ENCODE measurements at places on chromosomes 11 and 22.
A peak's percentile ranks its signal among the peaks of the same experiment; 100 is the strongest.

- DNase-seq: no peak
Measured at GRCh38 chr11:126466236-126467045, 111.0 kb downstream of the ST3GAL4 start.

- DNase-seq: no peak
Measured at GRCh38 chr11:29087200-29087812, 929.5 kb downstream of the KCNA4 start.

DNA sequence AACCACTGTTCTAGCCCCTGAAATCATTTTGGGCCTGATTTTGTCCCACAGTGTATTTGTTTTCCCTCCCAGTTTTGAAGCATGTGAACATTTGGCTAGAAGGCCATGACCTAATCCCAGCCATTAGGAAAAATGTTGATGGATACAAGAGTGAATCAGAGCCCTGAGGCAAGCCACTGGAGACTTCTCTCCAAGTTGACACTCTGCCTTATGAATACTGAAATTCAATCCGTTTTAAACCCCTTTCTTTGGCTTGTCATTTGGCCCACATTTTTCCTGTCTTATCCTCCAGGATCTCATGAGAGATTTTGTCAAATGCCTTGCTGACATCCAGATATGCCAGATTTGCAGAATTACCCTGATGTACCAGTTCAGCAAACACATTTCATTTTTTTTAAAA lies 158.8 kb downstream of the FAT3 start:
- DNase-seq: no peak

DNA sequence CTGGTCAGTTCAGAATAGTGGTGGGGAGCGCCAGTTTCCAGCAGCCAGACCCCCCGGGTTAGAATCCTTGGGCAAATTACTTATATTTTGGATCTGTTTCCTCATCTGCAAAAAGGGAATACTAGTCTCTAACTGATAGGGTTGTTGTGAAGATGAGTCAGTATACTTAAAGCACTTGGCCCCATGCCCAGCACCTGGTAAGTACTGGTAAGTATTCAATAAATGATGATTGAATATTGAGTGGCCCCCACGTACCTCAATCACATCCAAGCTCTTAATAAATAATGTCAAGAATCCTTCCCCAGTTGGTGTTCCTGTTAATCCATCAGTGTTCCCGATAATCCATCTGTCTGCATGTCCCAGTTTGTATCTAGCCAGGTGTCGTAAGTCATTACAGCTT lies 12.1 kb downstream of the ACP2 start:
- DNase-seq: no peak

GRCh38 chr22:49365910-49366309 lies 461.8 kb downstream of the BRD1 start:
- DNase-seq: no peak

DNA sequence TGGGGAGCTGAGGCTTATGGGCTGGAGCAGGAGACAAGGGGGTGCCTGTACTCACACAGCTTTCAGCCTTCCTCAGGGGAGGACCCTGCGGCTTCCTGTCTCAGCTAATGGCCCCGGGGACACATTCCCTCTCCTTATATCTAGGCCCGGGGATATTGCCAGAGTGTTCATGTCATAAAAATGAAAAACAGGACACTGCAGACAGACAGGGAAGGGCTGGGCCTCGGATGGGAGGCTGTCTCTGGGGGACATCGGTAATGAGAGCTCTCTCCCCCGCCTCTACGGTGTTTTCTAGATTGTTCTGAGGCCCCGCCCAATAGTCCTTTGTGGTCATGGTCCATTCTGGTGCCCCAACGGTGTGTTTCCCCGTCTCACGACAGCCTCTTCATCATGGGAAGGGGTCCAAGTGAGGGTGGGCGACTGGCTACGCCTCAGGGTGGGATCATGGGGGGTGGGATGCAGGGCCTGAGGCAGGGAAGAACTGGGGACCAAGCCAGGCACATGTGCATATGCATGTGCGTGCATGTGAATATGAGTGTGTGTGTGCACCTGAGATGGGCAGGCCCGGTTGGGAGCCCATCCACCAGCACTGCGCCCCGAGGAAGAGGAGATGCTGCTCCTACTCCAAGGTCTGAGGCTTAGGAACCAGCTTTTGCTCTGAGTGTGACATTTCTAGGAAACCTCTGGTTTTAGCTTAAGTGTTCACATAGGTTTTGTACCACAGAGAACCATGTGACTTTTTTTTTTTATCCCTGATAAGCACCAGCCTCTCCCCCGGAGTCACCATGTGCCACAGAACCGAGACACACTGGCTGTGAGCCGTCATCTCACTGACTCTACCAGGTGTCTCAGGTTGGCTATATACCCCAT lies 5.3 kb downstream of the ARVCF start:
- no peak for DNase-seq

DNA sequence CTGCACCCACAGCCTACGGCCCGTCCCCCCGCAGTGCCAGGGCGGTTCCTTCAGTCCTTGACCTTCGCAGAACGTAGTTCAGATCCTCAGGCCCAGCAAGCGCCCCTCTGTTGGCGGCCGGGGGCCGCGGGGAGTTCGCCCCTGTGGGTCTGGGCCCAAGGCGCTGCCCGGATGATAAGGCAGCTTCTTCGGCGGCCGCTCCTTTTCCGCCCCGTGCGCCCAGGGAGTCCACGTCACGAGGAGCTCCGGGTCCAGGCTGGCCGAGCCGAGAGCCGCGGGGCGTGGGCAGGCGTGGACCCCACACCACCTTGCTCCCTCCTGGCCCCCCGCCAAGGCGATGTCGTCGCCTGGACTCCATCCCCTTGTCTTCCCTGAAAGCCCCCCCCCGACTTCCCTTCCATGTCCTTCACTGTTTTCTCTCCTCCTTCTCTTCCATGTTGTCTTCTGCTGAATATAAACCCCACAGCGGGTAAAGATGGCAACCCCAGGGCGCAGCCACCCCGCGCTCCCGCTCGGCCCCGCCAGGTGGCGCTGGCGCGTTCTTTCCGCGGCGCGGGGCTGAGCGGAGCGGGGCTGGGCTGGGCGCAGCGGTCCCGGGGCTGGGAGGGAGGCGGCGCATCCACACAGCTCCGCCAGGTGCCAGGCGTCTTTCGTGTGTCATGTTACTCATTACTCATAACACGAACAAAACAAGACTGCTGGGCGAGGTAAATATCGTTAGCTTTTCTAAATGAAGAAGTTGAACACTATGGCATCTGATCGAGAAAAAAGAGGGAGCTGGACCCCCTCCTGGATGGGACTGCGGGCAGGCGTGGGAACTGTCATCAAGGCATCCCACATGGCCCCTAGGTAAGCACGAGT lies 321.0 kb downstream of the NTM start:
- no peak for DNase-seq

DNA sequence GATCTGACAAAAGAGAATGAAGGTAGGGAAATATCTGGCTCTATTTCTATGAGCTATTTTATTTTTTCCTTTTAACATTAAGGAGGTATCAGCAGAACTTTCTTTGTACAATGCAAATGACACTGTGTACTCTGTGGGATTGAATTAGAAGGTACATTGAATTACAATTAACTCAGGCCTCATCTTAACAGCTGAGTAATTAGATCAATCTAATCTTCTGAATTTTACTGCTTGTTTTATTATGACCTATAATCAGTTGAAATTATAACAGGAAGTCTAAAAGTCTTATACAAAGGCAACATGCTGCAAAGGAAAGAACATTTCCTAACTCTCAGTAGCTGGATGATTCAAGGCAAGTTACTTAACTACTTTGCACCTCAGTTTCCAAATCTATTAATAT lies 69.8 kb downstream of the RELT start:
- no peak for DNase-seq

DNA sequence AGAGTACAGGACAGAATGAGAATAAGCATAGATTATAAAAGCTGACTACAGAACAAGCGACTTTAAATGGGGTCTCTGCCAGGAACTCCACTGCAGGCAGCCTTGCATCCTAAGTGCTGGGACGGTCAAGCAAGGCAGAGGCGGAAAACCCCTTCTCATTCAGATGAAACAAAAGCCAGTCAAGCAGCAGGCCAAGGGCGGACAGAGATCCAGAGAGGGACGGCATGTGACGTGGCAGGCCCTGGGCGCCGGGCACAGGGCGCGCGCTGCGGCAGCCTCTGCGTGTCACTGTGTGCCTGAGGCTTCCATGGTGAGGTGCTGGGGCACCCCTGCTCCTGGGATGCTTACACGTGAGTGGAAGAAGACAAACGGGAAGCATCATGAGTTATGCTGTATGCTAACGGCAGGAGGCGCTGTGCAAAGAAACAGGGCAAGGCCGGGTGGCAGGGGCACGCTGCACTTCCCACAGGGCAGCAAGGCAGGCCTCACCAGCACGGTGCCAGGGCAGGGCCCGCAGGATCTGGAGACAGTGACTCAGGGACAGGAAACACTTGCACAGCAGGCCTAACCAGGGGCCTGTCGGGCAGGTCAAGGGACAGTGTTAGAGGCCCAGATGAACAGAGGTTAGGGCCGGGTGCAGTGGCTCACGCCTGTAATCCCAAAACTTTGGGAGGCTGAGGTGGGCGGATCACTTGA lies 6.2 kb downstream of the TOLLIP start:
- no peak for DNase-seq

DNA sequence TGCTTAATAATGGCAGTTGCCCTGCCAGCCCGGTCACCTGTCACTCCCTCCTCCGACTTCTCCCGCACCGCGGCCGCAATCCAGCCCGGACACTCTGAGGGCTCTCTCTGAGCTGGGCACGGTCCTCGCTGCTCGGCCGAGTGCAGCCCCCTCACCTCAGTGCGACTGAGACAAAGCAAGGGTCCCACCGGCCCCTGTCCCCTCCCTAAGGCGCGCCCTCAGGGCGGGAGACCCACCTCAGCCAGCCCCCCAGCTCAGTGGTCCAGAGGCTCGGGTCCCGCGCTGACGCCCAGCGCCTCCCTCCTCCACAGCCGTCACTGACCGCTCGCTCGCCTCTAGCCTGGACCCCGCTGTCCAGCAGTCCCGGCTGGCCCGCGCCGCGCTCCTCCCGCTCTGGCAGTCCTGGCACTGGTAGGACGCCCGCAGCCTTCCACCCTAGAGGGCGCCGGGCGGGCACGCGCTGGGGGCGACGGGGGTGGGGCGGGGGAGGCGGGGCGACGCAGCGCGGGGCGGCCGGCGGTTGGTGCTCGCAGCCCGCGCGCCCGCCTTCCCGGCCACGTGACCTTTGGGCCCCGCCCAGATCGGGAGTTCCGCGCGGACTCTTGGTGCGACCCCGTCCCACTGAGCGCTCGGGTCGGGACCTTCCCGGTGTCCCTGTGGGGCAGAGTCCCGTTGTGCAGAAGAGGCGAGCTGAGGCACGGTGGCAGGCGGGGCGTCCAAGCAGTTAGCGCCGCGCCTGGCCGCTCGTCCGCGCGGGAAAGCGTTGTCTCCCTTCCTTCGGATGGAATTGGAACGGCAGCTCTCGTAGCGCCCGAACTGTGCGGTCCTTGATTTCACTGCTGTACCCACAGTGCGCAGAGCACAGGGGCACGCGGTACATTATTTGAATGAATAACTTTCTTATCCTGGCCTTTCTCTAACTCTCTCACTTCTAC lies 7.8 kb upstream of the L3MBTL2 start:
- DNase-seq: peak; percentile 66

DNA sequence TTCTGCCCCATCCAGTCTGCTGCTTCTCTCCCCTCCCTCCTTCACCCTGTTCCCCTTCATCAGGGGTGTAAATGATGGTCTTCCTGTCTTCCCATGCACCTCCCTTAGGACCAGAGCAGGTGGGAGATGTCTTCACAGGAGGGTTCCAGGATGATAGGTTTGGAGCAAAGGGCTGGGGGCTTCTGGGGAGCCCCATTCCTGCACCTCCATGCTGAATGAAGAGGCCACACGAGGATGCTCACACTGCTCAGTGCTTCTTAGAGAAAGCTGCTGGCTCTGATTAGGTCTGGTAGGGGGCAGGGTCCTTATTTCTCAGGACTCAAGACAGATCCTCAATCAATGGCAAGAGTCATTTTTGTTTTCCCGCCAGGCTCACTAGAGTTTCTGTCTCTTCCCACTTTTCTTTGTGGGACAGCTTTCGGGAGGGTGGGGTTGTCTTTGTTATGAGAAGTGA lies 41.1 kb downstream of the BCR start:
- no peak for DNase-seq

GRCh38 chr11:503179-503981 lies 3.7 kb downstream of the RNH1 start:
- no peak for DNase-seq

- DNase-seq: no peak
Measured at GRCh38 chr22:49937758-49938564, 19.5 kb downstream of the CRELD2 start.

- DNase-seq: no peak
Measured at GRCh38 chr11:67082071-67082791, 25.6 kb downstream of the RHOD start.

GRCh38 chr11:10809373-10810160 lies 841 bp upstream of the EIF4G2 start:
- peak; percentile 32 for DNase-seq

GRCh38 chr22:50271519-50271970 lies 1.4 kb upstream of the MAPK11 start:
- no peak for DNase-seq

DNA sequence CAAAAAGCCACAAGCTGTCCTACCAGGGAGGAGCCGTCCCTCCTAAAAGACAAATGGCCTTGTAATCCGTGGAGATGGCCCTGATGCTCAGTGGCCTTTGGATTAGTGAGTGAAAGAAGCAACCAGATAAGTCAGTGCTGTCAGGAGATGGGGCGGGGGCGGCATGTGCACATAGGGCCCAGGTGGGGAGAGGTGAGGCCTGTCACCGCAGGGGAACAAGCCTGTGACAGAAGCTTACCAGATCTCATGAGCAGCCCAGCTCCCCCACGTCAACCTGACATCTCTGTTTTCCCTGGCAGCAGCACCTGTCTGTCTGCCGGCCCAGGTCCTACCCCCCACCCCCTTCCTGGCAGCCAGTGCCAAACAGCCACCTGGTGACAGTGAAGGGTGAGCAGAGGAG lies 162.6 kb downstream of the BUD13 start:
- no peak for DNase-seq

Data from stimulated activated CD8-positive, alpha-beta memory T cell treated with anti-CD3 and anti-CD28 coated beads, Interleukin-4, amount 100 ng/mL, for 1 hour (primary cell).